ENCODE measurements at places on chromosomes 12 and 14.

DNA sequence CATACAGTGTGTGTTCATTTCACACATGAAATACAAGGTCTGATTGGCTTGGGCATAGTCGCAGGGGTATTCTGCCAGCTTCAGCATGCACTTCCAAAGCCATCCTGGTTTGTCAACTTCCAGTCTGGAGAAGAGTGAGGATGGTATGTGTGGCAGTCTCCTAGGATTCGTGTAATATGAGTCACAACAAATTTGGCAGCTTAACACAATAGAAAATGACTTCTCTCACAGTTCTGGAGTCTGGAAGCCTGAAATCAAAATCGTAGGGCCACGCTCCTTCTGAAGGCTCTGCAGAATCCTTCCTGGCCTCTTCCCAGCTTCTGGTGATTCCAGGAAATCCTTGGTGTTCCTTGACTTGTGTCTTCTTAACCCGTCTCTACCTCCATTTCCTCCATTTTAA, 167.5 kb downstream of the PPM1H start:
- no peak for DNase-seq

GRCh38 chr14:105397350-105397931, 897 bp upstream of the TEX22 start:
- DNase-seq: no peak

- DNase-seq: no peak
These were observed 4.2 kb downstream of the PNMA1 start for GRCh38 chr14:73709904-73710469.

GRCh38 chr12:12539028-12539810, 23.4 kb downstream of the DUSP16 start:
- no peak for DNase-seq

All from NCI-H1092 treated with DMSO at 0.1 percent for 48 hours (cell line).